NAMALWA (cell line): ENCODE measurements at places on chromosomes 7 and 10.

DNA sequence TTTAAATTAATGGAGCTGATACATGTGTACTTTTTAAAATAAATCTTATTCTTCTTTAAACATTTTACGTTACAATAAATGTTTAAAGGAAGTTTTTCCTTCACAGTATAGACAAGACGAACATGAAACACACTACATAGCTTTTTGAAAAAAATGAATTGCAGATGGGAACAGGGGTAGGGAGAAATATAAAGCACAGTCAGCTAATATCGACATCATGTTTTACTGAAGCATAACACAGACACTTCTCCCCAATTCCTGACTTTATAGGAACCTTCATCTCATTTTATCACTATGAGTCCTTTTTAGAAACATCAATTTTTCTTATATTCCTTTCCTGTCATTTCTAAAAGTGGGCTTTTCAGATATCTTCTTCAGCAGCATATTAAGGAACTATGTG, 153.5 kb downstream of the MACC1 start:
- no peak for DNase-seq

DNA sequence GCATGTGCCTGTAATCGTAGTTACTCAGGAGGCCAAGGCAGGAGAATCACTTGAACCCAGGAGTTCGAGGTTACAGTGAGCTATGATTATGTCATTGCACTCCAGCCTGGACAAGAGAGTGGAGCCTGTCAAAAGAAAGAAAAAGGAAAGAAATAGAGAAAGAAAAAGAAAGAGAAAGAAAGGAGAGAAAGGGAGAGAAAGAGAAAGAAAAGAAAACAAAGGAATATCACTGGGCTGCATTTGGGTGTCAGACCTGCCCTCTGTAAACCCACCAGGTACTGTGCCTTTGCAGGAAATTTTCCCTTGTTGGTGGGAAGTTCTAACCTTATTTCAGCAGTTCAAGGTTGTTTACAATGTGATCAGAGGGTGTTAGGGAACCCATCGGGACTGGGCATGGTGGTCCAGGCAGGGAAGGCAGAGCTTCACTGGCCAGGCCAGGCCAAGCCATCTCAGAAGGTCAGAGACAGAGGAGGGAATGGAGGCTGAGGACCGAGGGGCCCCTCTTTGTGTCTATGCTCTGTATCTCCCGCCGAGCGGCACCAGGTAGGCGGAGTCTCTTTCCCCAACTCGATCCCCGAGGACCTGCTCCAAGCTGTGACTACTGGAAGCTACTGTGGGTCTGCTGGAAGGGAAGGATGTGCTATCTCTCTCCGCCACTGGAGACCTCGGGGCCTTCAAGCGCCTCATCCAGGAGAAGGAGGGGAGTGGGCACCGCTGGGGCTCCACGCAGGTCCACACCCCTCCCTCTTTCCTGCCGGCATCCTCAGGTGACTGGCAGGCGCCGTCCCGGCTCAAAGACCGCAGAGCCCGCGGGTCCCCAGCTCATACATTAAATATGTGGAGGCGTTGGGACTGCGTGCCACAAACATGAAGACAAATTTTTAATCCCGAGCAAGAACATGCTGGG, 15.2 kb upstream of the KAZALD1 start:
- DNase-seq = no peak

DNA sequence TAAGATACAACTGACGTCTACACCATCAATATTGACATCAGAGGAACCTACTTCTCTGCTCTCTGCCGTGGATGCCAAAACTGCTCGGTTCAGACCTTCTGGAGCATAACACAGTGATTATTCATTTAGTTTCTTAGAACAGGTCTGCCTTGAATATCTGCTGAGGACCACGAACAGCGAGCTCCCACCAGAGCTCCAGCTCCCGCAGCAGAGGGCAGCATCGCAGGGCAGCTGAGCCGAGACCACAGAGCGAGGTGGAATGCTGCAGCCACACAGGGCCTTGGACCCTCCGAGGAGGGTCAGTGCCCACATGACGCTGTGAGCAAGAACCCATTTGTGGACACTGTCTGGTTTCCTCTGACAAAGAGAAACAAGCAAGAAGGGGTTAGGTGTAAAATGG, 6.8 kb downstream of the VIPR2 start:
- no peak for DNase-seq

DNA sequence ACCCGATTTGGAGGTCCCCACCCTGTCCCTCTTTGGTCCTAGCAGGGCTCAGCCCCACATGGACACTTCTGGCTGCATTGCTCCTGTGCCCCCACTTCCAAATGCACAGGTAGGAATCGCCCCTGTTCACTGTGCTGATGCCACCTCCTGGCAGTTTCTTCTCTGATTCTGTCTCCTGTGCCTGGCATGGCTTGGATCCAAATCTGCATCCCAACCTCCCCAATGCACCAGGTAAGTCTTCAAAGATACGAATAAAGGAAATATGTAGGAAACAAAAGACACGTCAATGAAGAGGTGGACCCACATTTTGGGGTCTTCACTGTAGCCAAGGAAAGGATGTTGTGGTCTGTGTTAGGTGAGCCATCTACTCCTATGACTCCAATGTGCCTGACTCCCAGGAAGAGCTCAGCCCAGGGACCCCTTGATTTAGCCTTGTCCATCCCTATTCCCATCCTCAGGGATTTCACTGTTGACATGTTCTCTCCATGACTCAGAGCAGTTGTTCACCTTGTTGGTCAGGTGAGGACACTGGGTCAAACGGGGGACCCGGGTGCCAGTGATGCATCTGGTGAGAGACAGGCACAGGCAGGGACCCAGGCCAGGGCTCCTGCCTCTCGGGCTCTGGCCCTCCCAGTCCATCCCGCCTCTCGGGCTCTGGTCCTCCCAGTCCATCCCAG, 341.8 kb downstream of the CXCL12 start:
- no peak for DNase-seq
